ENCODE measurements at places on chromosomes 16 and 17.

- DNase-seq, result no peak
These were observed 11.4 kb upstream of the NLRC5 start for GRCh38 chr16:56977823-56978430.

- DNase-seq, result no peak
These were observed 144.3 kb downstream of the MAP2K6 start for GRCh38 chr17:69558796-69559195.

DNA sequence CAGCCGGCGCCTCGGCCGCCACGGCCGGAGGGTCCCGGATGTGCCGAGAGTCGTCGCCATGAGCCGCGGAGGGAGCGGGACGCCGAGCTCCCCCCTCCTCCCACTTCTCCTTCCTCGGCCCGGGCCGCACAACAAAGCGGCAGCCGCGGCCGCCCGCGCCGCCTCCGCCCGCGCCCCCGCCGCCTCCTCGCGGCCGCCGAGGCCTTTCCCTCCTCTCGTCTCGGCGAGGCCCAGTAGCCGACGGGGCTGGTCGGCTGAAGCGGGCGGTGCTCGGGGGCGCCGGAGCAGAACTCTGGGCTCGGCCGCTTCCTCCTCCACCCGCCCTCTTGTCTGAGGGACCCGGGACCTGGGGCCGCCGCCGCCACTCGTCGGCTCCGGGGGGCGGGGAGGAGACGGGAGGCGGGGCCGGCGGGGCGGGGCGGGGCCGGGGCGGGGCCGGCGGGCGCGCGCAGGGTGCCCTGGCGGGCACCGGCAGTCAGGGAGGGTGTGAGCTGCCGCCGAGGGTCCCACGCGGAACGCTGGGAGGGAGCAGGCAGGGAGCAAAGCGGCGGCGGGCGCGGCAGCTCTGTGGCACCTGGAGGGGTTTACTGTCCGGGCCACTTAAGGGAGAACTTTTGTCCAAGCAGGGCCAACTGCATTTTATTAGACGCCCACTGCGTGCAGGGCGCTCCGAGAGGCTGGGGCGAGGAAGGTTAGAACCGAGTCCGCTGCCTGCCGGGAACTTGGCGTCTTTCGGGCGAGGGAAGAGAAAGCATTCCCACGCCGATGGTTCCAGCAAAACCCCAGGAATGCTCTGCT lies at the start of gene SMURF2:
SMURF2 (minus strand) TSS at position 332 of the 798 bp plus-strand sequence. CDS start 427 bp downstream, outside the sequence.
- DNase-seq, result no peak

- no peak for DNase-seq
These were observed 5.6 kb downstream of the SLC38A8 start for GRCh38 chr16:84036982-84037425.

DNA sequence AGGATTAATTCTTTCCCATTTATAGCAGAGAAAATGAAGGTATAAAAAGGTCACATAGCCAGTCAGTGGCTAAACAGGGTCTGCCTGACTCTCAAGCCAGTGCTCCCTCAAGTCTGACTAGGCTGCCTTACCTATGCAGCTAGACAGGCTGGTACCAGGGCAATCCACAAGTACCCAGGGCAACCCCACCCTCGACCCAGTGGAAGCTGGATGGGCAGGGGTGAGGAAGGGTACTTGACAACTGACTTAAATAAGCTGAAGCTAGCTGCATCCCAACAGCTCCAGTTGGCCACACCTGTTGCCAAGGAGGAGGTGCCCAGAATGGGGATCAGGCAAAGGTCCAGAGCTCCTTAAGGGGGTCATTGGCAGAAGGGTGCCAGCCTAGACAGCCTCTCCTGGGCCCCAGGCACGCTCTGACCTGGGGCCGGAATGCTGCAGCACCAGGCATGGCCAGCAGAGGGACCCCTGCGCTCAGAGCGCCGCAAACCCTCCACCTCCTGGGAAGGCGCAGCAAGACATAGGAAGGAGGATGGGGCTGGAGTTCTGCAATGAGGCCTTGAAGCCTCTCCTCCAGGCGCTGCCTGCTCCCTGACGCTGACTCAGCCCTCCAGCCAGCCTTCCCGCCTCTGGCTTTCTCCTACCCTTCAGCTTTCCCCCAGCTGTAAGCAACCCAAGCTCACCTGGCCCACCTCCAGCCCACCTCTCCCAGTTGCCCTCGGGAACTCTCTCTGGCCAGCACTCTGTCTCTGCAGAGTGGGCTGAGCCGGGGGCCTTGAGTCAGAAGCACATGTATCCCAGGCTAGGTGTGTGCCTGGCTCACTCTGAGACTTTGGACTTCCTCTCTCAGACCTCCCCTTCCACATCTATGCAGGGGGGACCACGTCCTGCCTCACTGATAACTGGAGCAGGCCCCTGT lies 28.8 kb downstream of the MPP2 start:
- peak; percentile 63 for DNase-seq

- no peak for DNase-seq
These were observed 71.9 kb upstream of the AXIN2 start for GRCh38 chr17:65633146-65633881.

GRCh38 chr17:44417553-44417952 lies 28.1 kb upstream of the ITGA2B start:
- no peak for DNase-seq

DNA sequence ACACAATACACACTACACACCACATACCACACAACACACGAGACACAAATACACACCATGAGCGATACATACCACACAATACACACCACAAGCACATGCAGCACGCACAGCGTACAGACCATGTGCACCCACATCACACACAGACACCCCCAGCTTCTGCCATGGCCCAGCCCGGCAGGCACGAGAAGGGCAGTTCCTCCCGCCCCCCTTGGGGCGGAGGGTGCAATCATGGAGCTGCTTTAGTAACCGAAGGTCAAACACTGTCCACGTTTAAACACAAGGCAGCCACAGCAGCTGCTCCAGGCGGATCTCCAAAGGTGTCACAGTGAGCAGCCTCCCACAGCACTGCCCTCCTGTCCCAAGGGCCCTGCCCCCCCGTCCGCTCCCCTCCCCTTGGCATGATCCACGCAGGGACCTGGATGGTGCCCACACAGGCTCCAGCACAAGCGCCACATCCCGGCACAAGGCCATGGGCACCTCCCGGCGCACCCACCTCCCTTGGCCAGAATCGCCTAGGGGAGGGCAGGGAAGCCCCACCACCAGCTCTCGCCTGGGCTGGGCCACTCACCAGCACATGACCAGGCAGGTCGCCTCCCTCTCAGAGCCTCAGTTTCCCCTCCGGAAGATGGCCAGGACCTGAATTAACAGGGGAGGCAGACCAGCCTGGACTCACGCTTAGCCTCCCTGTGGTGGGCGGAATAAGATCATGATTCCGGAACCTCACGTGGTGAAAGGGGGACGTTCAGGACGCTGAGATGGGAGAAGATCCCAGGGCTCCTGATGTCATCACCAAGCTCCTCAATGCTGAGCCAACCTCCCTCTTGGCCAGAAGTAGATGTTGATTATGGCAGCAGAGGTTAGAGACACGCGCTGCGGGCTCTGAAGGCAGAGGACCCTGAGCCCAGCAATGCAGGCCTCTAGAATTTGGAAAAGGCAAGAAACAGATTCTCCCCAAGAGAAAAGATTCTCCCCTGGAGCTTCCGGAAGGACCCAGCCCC lies 32.6 kb upstream of the ZNF469 start:
- no peak for DNase-seq

- no peak for DNase-seq
These were observed 28.2 kb downstream of the SLC39A11 start for GRCh38 chr17:73064084-73064938.

- no peak for DNase-seq
These were observed 17.2 kb downstream of the SNTB2 start for GRCh38 chr16:69204172-69204571.

DNA sequence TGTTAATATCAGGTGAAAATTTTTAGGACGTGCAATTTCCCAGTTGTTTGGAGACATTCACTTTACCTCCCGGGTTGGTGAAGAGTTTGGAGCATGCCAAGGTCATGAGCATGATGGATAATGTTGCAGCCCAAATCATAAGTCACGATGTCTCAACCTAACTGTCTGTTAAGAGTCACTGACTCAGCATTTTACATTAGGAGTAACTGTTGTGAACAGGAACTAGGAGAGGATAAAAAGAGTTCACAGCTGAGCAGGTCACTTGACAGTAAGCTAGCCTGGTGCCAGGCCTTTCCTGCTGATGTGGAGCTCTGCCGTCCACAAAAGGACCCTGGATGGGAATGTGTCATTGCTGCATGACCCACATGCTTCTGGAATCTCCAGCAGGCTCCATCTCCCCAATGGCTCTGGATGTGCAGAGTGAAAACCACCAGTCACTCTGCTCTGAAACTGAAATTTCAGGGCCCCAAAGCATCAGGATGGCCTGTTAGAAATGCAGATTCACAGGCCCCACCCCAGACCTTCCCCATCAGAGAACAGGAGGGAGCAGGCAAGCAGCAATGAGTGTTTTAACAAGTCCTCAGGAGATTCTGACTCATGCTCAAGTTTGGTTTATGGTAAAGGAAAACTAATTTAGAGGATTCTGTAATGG lies 371.6 kb upstream of the MAF start:
- no peak for DNase-seq

- DNase-seq, result no peak
These were observed 6.7 kb downstream of the UBTF start for GRCh38 chr17:44212507-44213402.

DNA sequence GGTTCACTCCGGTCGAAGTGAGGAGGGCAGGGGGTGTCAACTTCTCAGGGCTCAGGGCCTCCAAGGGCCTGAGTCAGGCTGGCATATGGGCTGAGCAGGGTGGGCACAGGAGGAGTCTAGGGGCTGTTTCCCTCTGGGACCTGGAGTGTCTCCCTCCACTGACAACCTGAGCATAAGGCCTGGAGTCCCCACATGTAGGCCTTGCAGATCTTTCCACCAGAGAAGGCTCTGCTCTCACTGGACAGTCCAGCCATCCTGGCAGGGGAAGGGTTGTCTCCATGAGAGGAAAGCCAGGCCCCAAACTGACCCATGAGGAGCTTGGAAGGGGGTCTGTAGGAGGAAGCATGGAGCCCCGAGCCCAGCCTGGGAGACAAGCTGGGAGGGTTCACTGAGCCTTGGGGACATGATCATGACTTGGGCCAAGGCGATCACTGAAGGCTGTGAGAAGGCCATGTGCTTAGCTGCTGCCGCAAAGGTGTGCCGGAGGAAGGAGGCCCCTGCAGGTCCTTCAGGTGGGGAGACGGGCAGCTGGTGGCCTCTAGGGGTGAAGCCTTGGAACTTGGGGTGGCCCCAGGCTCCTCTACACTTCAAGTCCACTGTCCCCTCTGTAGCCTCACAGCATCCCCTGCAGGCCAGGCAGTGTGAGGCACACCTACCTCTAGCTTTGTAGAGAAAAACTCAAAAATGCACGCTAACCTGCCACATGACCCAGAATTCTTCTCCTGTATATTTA lies 9.9 kb downstream of the CMTM2 start:
- DNase-seq, result no peak

- no peak for DNase-seq
These were observed 33.4 kb downstream of the CDK5R1 start for GRCh38 chr17:32520104-32520701.

DNA sequence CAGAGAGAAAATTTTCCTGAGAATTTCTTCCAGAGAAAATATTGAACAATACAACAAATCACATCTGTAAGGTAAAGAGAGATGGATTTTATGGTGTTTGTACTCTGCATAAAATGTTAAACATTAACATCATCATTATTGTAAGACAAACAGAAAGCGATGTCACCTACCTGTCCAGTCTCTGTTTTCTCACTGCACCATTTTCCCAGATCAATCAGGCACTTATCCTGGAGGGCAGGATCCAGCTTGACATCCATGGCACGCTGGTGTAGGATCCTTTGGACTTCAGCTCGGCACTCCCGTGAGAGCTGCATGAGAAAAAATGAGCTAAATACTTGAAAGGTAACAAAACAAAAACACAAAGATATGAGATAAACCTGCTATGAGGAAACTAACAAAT lies 55.9 kb upstream of the CLEC18B start:
- DNase-seq, result no peak

Measured in amniotic stem cell (primary cell).